ENCODE measurements at places on chromosomes 5 and 9.

DNA sequence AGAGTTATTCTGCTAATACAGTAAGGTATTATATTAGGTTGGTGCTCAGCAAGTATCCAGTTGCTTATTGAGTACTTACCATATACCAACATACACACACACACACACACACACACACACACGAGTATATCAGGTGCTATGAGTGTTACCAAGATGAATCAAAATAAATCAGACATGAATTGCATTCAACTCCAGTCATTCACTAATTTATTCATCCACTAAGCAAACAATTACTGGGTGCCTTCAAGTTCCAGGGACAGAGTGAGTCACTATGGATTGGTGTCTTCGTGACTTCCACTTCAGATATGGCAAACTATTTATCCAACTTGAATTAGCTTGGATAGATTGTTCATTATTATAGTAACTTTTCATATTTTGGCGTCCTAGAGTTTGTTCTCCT is 140.7 kb upstream of the SLC44A1 start:
- no peak for DNase-seq

GRCh38 chr5:158884827-158885518 is 214.7 kb downstream of the EBF1 start:
- DNase-seq: no peak

DNA sequence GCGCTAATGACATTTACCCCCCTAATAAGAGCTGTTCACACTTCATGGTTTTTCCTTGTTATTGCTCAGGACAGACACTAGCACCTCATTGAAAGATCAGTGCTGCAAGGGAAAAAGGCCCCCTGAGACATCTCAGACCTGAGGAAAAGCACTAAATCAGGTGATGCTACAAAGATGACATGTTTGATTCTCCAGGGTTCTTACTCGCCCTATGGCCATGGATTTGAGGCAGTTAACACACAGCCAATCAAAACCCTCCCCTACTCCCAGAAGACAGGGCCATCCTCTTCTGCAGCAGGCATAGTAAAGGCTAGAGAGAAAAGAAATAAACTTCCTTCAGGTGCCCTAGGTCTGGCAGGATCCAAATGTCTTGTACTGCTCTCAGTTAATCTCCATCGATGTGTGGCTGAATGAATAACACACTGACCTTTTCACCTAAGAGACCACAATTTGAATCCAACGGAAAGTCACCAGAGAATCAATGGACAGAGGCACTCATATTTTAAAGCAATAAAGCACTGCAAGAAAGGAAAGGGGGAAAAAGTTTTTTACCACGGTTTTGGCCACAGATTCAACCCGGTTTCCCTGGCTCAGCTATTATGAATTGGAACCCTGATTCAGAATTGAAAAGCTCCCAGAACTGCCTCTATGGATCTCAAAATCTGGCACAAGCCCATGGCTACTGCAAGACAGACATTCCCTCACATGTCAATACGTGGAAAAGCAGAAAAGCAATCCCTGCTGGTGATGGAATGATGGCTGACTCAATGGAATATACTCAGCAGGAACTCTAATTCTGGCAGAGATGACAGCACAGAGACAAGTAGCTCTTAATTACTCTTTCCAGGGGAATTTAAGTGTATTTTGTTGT is 329.5 kb downstream of the BNC2 start:
- no peak for DNase-seq

- DNase-seq: no peak
Measured at GRCh38 chr5:143642791-143643190, 169.2 kb upstream of the HMHB1 start.

DNA sequence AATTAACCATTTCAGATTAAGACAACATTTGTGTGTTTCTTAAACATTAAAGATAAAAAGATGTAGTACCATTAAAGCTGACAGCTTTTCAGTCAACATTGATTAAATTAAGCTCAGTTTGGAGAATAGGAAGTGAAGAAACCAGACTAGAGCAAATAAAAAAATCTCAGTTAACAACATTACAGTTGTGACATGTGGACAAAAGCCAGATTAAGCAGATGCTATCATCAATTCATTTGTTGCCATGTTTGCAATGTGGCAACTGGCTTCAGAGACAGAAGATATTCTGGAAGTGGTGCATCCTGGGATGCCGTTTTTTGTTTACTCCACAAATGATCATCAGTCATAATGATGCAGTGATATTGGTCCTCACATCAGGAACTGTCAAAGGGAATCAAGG is 70.3 kb upstream of the CNTLN start:
- DNase-seq: no peak

DNA sequence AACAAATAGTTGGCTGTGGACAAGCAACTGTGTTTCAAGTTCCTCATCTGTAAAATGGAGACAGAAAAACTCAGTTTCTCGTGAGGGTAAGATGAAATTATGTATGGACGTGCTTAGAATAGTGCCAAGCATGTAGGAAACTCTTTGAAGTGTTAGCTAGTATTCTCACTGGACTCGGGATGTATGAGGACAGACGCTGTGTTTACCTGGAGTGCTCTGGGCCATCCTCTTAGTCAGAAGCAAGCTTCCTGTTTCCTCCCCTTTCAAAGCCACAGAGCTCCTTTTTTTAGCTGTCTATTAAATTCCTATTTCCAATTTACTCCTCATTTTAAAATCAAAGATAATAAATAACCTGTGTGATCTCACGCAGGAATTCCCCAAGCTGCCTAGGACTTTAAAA is 23.8 kb upstream of the IQGAP2 start:
- no peak for DNase-seq

DNA sequence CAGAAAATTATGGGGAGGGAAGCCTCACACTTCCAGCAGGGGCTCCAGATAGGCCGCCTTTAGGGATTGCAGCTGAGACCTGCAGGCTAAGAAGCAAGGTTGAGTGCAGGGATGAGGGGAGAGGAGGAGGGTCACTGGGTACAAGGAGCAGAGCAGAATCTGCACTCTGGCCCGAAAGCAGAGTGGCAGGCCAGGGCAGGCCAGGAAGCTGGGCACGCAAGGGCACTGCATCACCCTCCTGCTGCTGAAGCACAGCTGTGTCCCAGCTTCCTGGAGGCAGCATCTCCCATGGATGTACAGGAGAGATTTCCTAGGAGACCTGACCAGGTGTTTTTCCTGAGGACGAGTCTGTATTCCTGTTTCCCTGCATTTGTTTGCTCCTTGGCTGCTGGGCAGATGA is 92.1 kb downstream of the SYK start:
- DNase-seq: no peak

DNA sequence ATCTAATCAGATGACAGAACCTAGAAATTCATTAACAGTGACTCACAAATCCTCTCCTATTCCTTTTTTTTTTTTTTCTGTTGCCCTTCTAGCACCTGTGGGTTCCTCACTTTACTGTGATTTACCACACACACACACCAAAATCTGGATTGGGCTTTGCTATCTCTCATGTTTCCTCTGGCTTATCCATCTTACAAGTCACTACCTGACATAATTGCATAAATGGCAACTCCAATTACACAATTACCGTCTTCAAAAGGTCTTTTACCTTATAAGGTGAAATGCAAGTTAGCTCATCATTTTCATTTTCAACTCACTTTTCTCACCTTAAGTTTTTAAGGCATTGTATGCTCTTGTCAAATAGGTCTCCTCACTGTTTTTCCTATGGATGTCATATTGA is 426.3 kb upstream of the MEF2C start:
- DNase-seq: no peak

GRCh38 chr5:15510831-15511230 is 10.9 kb downstream of the FBXL7 start:
- DNase-seq: no peak

- no peak for DNase-seq
Measured at GRCh38 chr5:155268770-155269425, 255.3 kb downstream of the KIF4B start.

GRCh38 chr9:80811003-80811402 is 878.3 kb downstream of the TLE1 start:
- DNase-seq: no peak

GRCh38 chr5:104533498-104533897 is 970.9 kb upstream of the NUDT12 start:
- peak; percentile 83 for DNase-seq

GRCh38 chr9:81565609-81566008 is 123.7 kb downstream of the TLE1 start:
- DNase-seq: no peak
